Bladder microvascular endothelial cell (primary cell): ENCODE measurements at places on chromosomes 7 and 10. TPM values are rescaled to one million over a fixed set of nuclear protein-coding genes. Genes with fewer than 3 reads are reported as not detected.

The ASIC3 gene
- 0.16 and 0.44 TPM in 2 replicates for total RNA-seq

The NUB1 gene
- 30.6 and 52.4 TPM in 2 replicates for total RNA-seq

The OR2A14 gene
- total RNA-seq = not detected in 2 replicates

The MKI67 gene
- total RNA-seq = 16.8 and 23.2 TPM in 2 replicates

The DRGX gene
- total RNA-seq = not detected in 2 replicates

The UTF1 gene
- total RNA-seq = not detected in 2 replicates

The MSS51 gene
- 0.49 and 1.4 TPM in 2 replicates for total RNA-seq

The TRPV5 gene
- not detected in 2 replicates for total RNA-seq

The ABCB4 gene
- 0.31 and 0.32 TPM in 2 replicates for total RNA-seq

The LAMB1 gene
- 419 and 918 TPM in 2 replicates for total RNA-seq

The SOSTDC1 gene
- total RNA-seq = not detected in 2 replicates

The CDK1 gene
- 33.7 and 46.5 TPM in 2 replicates for total RNA-seq

The AMZ1 gene
- total RNA-seq = under 0.01 and 0.06 TPM in 2 replicates

The GPR141 gene
- total RNA-seq = 0.88 TPM in 1 of 2 replicates, not detected in the other

The SMKR1 gene
- total RNA-seq = 0.16 and 0.38 TPM in 2 replicates

The HOXA5 gene
- 7.4 and 8.3 TPM in 2 replicates for total RNA-seq

The KEL gene
- under 0.01 TPM in 1 of 2 replicates, not detected in the other for total RNA-seq

The ABCB1 gene
- 4.5 and 11.0 TPM in 2 replicates for total RNA-seq

The ANKRD1 gene
- 240 and 1,685 TPM in 2 replicates for total RNA-seq

The GFRA1 gene
- total RNA-seq = 1.6 and 131 TPM in 2 replicates

The HTR7 gene
- under 0.01 and 0.19 TPM in 2 replicates for total RNA-seq

The LIPN gene
- not detected in 2 replicates for total RNA-seq

The TMEM130 gene
- total RNA-seq = not detected in 2 replicates

The TNRC18 gene
- 35.3 and 71.4 TPM in 2 replicates for total RNA-seq

The MLXIPL gene
- not detected in 2 replicates for total RNA-seq

The HTR5A gene
- total RNA-seq = not detected in 2 replicates

The ANTXRL gene
- 0.16 TPM in 1 of 2 replicates, not detected in the other for total RNA-seq

The CPA2 gene
- not detected in 2 replicates for total RNA-seq

The NPFFR1 gene
- total RNA-seq = not detected in 2 replicates

The C10orf62 gene
- total RNA-seq = 0.06 TPM in 1 of 2 replicates, not detected in the other

The SPDYE2 gene
- total RNA-seq = not detected in 2 replicates

The NPY4R gene
- not detected in 2 replicates for total RNA-seq

The PPP1R17 gene
- not detected in 2 replicates for total RNA-seq

The RET gene
- total RNA-seq = 0.69 TPM in 1 of 2 replicates, not detected in the other

The CREM gene
- total RNA-seq = 54.7 and 58.8 TPM in 2 replicates

The FAM20C gene
- 3.1 and 8.2 TPM in 2 replicates for total RNA-seq

The RPS24 gene
- 1,752 and 1,926 TPM in 2 replicates for total RNA-seq

The AKR1C8 gene
- 0.16 TPM in 1 of 2 replicates, not detected in the other for total RNA-seq

The RNF32 gene
- total RNA-seq = 0.25 and 0.65 TPM in 2 replicates

The ERVW-1 gene
- total RNA-seq = not detected in 2 replicates
